Stimulated activated CD8-positive, alpha-beta memory T cell treated with anti-CD3 and anti-CD28 coated beads, Interleukin-4, amount 100 ng/mL, for 1 hour (primary cell): ENCODE measurements at places on chromosomes 4 and X.
A peak's percentile ranks its signal among the peaks of the same experiment; 100 is the strongest.

DNA sequence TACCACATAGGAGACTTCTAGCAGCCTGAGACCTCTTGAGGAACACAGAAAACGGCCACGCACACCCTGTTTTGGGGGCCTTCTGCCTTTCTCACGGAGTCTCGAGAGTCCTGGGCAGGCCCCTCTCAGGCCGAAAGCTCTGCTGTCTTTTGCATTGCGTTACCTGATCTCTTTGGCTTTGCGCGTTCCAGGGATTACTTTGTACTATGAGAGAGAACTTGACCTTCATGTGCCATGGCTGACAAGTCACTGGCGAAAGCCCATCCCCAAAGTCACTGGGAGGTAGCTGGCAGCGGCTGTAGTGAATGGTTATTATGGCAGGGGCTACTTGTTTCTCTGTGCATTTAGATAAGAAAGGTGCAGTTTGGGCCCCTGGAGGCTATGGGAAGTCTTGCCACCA lies 8.0 kb upstream of the NAT8L start:
- no peak for DNase-seq

DNA sequence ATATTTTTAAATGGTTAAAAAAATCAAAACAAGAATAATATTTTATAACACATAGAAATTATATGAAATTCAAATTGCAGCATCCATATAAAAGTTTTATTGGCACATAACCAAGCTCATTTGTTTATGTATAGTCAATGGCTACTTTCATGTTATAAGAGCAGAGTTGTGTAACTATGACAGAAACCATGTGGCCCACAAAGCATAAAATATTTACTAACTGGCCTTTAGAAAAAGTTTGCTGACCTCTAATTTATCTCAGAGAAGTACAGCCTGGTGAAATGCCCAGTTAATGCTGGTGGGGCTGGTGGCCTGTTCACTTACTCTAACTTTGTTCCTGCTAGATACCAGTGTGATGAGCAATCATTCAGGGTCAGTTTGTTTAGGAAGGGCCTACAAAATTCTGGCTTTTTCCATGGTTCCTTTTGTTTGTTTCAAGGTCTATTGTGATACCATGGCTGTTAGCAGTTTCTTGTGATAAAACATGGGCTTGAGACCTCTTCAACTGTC lies 104.6 kb downstream of the PPP1R2C start:
- no peak for DNase-seq

- no peak for DNase-seq
These were observed 6.6 kb downstream of the GUCY2F start for GRCh38 chrX:109475174-109475891.

- DNase-seq = no peak
These were observed 1516.4 kb upstream of the PABPC4L start for GRCh38 chr4:135718019-135718418.

DNA sequence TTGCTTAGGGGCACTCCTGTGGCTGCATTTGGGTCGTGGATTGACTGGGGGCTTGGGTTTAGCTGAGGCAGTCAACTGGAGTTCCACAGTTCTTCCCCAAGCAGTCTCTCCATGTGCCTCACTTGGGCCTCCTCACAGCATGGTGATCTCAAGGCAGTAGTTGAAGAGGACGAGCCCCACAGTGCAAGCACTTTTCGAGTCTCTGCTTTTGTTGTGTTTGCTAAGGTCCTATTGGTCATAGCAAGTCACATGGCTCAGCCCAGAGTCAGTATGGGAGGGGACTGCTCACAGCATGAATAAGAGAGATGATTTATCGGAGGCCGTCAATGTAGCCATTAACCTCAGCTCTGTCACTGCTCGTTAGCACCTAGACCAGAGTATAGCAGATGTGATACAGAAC lies 29.7 kb downstream of the BMX start:
- no peak for DNase-seq

DNA sequence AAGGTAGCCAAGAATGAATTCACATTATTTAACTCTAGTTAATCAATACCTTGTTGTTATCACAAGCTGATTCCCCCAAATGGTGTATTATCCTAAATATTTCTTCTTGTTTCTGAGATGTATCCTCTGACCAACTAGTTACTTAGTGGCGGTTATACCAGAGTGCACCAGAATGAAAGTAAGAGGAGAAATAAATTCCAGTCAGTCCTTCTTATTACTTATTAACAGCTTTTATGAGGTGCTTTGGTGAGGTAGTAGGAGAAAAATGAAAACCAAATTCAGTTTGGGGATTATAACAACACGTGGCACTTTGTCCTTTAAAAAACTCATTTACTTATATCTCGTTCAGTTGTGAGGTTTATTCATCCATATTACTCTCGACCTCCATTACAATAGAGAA lies 101.9 kb downstream of the AMMECR1 start:
- DNase-seq = no peak

GRCh38 chr4:58274553-58274952 lies 1164.4 kb upstream of the IGFBP7 start:
- no peak for DNase-seq

DNA sequence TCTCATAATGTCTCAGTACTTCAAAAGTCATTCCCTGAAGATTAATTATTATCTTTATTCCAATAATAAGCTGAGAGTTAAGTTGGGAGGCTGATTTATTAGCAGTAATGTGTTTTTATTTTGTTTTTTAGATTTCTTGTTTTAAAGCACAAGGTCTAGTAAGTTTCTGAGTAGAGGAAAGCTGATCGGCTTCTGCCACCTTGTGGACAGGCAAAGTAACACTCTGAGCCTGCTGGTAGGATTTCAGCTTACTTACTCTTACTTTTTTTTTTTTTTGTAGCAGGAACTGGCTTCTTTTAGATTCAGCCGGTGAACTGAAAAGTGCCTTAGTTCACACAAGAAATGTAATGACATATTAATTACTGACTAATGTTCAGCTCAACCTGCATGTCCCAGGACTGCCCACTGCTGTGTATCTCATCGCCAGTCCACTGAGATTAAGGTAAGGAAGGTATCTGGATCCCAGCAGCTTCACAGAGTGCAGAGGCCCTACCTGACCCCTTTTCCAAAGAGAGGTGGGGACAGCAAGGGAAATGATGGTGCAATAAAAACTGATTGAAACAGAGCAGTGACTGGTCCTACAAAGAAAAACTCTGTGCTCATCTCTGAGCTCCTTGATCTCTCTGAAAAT lies 126.5 kb downstream of the ADGRA3 start:
- DNase-seq = no peak

DNA sequence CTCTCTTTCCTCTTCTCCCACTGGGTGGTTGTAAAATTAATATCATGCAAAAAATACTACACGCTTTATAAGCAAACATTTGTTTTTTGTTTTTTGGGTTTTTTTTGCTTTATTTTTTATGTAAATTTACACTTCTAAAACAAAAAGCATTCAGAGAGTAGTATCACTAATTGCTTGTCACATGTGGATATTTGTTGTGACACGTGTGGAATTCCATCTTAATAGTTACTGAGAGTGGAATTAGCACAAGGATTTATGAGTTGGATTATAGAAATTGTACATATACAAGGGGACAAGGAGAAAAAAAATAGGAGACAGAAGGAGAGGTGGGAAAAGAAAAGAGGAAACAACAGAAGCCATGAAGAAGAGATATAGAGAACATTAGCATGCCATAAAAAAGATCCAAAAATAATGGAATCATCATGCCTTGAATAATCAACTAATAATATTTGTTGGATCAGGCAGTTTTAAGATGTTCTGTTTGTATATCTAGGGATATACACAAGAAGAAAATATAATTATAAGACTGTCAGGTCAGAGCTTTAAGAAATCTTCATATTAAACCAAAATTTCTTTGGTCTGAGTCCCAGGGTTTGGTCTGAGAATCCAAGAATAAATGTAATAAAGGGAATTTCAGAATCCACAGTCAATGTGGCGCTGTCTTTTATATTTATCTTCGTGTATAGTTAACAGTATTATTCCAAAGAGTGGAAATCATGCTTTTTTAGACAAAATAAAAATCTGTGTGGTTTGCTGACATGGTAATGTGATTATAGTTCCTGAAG lies 98.5 kb upstream of the INTU start:
- no peak for DNase-seq

- DNase-seq = no peak
These were observed 449.1 kb upstream of the SMIM31 start for GRCh38 chr4:164304861-164305260.

DNA sequence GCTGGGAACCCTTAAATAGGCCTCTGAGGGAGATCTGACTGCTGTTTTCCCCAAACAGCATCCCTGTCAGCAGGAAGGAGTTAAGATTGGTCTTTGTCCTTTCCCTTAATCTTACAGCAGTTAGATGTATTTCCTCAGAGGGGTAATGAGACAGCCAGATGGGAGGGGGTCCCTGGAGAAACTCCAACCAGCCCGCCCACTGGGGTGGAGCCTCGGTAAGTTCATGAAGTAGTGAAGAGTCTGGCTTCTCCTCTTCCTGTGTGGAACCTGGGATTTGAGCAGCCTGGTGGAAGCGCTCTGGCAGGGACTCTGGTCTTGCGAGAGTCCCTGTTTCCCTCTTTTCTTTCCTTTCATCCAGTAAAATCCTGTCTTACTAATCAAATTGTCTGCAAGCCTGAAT lies 330.0 kb downstream of the TLL1 start:
- no peak for DNase-seq

GRCh38 chr4:162366146-162366545 lies 202.3 kb upstream of the FSTL5 start:
- no peak for DNase-seq

DNA sequence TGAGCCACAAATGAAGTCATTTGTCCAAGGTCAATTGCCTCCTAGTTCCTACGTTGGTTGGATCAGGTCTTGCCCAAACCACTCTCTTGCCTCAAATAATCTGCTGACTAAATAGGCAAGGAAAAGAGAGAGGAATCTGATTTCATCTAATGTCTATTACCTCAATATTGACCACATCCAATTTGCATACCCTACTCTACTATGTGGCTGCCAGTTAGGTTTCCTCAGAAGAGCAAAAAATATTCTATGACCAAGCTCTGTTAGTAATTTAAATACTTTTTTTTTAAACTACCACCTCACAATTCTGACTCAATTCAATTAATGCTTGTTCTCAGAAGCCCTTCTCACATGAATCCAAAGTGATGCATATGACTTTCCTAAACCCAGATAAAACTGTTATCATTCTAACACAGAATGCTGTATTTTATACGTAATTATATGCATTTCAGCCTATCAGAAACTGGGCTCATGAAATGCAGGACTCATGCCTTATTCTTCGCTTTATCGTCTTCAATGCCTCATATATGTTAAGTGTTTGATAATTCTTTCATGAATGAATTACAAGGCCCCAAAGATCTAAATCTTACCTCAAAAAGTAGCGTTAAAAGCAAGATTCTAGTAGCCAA lies 98.6 kb downstream of the HUWE1 start:
- no peak for DNase-seq

DNA sequence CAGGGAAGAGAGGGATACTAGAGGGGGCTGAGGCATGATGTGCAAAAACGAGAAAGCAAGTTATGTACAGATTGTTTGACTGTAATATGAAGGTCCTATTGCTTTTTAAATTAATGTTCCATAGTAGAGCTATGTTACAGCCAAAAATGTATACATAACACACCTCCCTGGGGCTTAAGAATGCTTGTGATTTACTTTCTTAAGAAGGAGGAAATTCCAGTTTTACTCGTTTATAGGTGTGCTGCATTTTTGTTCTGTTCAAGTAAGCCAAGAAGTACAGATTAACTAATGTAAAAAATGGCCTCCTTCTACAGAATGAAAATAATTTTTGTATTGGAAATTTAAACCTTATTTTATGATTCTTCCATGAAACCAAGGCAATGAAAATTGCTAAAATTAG lies 614.4 kb upstream of the NR3C2 start:
- no peak for DNase-seq

- DNase-seq = no peak
These were observed 69.2 kb downstream of the MID1IP1 start for GRCh38 chrX:38870361-38870895.

DNA sequence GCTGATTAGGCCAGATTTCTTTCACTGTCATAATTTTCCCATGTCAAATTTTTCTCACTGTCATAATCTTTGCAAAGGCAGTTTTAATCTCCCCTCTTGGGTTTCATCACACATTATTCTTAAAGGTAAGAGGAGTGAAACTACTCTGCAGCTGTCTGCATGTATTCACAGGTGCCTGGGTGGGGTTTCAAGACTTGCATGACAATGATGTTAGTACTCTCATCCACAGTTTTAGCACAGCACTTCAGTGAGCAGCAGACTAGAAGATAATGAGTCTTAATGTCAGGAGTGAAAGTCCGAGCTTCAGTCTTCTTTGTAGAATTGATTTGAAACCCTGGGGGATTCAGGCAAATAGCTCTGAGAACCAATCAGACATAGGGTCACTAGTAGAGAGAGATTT lies 182.5 kb upstream of the GALNT7 start:
- no peak for DNase-seq

GRCh38 chrX:44903830-44904530 lies 31.0 kb downstream of the KDM6A start:
- DNase-seq = no peak

DNA sequence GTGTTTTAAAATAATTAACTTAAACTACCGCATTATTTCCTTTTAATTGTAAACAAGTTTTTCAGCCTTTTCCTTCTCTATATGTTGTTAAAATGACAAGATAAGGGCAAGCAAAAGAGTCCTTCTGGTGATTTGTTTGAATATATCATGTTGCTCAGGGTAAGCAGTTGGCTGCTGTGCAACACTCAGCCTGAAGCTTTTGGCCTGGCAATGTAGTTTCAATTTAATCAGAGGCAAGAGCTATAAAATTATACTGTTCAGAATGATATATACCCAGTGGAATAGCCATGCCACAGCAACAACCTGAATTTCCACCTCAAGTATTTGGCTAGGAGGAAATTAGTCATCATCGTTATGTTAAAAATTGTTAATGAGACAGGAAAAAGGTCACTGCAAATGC lies 53.4 kb downstream of the GRXCR1 start:
- no peak for DNase-seq

DNA sequence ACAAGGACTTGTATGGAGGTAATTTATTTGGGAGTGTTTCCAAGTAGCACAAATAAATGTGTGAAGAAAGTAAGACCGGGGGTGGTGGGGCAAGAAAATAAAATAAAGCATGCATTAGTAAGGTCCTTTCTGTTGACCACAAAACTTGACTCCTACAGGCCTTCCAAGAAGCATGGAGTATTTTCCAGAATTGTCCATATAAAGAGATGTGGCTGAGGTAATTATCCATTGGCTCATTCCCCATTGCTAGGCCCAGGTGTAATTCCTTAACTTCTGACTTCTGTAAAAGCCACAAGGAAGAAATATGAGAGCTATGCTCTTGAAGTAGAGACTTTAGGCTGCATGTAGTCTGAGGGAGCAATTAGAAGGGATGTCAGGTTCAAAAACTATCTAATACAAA lies 430.5 kb upstream of the PABPC4L start:
- no peak for DNase-seq

DNA sequence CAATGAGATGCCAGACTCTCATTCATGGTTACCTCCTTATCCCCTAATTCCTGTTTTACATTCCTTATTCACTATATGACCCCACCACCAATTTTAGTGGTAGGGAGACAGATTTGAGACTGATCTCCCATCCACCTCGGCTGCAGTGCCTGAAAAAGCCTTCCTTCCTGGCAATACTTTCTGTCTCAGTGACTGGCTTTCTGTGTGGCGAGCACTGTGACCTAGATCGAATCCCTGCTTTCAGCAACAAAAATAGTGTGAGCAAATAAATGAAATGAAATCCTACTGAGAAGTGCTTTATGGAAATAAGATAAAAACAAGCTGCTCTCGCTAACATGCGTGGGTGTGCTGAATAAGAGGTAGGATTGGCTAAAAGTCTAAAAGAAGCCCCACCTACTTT lies 165.3 kb downstream of the GPM6A start:
- DNase-seq = no peak

- peak; percentile 5 for DNase-seq
These were observed 39.6 kb downstream of the ZCCHC13 start for GRCh38 chrX:74343343-74344279.

GRCh38 chr4:31193521-31193920 lies 473.4 kb downstream of the PCDH7 start:
- no peak for DNase-seq
